ENCODE measurements at places on chromosomes 7 and 10. TPM values are rescaled to one million over a fixed set of nuclear protein-coding genes. Genes with fewer than 3 reads are reported as not detected.

Gene NEBL
- 38.9 TPM for total RNA-seq

Gene ATP5F1C
- total RNA-seq, result 166 TPM

Gene GBX1
- total RNA-seq, result not detected

Gene ZNF804B
- 3.7 TPM for total RNA-seq

Gene C10orf105
- total RNA-seq, result 1.00 TPM

Gene ADGRA1
- total RNA-seq, result 3.4 TPM

Gene CCDC3
- 10.8 TPM for total RNA-seq

- no peak for DNase-seq
Measured at GRCh38 chr7:70027867-70028266, 429.6 kb downstream of the AUTS2 start.

GRCh38 chr7:53311205-53311604 lies 275.8 kb downstream of the POM121L12 start:
- no peak for DNase-seq

DNA sequence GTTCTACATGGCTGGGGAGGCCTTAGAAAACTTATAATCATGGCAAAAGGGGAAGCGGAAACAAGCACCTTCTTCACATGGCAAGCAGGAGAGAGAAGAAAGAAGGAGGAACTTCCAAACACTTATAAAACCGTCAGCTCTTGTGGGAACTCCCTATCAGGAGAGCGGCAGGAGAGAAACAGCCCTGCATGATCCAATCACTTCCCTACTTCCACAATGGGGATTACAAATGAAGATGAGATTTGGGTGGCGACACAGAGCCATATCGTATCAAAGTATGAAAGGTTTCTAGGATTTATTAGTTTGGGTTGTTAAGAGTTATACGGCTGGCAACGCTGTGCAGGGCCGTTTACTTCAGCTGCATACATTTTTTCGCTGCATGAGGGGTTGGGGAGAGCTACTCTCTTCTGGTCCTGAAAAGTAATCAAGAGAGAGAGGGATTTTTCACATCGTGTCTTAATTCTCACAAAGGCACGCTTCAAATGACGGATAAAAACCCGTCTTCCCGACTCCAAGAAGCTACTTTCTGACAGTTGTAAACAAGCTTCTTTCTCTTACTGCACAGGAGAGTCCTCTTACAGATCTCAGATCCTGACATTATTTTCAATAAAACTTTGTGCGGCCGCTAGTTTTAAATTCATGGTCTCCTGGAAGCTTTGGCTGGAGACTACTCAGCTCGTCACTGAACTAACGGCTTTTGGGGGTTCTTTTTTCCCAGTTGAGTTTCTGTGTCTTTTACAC lies 751 bp upstream of the GTPBP10 start:
- peak; percentile 12 for DNase-seq

GRCh38 chr7:17070231-17070708 lies 188.5 kb upstream of the AGR3 start:
- no peak for DNase-seq

GRCh38 chr7:24135003-24135817 lies 148.8 kb upstream of the NPY start:
- DNase-seq, result no peak

DNA sequence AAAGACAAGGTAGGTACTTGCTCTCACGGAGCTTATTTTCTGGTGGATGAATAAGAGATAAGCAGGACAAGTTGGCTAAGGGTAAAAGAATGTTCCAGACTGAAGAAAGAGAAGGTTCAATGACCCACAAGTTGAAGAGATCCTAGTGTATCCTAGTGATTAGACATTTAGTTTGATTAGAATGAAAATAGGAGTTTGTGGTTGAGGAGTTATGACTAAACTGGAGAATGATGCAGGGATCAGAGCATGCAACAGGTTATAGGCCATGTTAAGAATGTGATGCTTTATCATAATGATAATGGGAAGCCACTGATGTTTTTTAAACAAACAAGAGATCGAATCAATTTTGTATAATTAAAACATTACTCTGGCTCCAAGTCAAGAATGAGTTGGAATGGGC lies 357.2 kb downstream of the HPSE2 start:
- no peak for DNase-seq

- no peak for DNase-seq
Measured at GRCh38 chr10:74968667-74969061, 142.3 kb downstream of the KAT6B start.

DNA sequence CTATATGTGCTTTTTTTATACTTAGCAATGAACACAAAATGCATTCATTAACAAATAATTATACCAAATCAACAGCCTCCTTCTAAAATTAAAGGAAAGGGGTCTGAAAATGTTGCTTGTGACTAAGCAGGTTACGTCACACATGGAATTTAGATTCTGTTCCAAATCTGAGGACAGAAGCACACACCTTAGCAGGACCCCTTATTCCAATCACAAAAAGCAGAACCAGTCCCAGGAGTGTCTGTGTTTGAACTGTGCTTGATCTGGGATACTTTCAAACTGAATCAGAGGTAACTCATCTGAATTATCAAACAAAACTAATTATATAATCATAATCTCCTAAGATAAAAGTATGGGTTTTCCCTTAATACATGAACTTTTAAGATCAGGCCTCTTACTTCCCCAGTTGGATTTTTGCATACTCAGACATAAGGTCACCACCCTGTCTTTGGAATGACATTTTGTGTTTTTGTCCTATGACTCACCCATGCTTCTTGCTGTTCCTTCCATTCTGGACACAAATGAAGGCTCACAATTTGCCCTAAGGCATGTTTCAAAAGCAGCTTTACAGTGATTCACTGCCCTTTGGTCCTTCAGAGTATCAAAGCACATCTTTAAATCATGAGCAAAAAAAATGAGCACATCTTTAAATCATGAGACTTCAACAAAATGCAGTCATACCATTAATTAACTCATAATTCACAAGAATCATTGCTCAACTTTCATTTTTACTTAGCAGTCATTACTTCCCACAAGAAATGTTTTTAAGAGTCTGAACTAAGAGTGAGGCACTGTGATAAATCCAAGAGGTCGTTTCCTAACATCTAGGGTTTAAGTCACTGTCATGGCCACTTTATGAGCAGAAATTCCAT lies 35.5 kb downstream of the SEMA3C start:
- no peak for DNase-seq

GRCh38 chr7:36474283-36475010 lies 84.8 kb downstream of the ANLN start:
- DNase-seq, result no peak

GRCh38 chr7:78232806-78233205 lies 434.2 kb downstream of the PHTF2 start:
- no peak for DNase-seq

DNA sequence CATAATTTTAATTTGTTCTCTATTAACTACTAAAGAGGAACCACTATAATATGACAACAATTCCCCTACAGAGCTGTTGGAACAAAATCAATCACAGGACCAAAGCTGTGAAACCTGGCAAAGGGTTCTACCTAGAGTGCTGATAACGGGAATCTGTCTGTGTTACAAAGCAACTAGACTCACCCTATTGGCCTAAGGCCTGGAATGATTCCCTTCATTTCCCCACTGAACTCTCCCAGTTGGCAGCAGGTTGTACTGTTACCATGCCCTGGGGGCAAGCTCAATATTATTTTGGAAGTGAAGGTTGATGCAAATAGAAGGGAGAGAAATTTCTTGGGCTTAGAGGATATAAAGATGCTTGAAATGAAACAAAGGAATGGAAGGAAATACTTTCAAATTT lies 81.8 kb downstream of the SEMA3A start:
- DNase-seq, result no peak

- peak; percentile 76 for DNase-seq
Measured at GRCh38 chr10:63633677-63634487, 112.7 kb downstream of the REEP3 start.

DNA sequence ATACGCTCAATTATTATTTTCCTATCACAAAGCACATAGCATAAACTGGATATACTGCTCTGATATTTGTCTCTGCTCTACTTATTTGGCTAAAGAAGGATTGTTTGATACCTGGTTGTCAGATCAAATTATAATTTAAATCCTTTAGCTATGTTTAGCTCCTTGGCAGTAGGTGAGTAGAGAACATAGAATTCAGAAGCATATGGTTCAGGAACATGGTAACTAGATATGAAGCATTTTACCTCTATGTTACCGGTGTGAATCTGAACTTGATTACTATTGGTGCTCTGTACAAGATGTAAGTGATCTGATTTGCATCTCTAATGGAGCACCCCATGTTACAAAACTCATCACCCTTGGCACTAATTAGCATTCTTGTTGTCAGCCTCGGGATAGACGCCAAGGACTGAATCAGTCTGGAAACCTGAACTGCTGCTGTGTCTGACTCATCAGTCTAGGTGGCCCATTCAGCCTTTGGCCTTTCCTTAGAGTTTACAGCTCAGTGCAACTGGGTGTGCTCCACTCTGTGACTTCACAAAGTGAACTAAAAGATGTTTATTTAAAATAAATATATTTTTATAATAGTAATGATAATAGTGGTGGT lies 12.3 kb upstream of the MYPN start:
- DNase-seq, result peak; percentile 77

DNA sequence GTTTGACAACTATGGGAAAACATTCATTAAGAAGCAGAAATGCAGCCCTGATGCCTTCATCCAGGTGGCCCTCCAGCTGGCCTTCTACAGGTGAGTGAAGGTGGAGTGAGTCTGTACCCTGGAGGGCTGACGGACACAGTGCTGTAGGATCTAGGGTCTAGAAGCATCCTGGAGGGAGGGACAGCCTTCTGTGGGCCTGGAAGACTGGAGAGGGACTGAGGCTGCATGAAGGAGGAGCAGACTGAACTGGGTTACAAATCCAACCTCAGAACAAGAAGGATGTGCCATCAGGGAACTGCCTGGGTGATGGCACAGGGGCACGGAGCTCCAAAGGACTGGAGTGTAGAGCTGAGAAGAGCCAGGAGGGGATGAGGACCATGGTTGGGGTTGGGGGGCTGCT lies 27.5 kb upstream of the C10orf53 start:
- no peak for DNase-seq

DNA sequence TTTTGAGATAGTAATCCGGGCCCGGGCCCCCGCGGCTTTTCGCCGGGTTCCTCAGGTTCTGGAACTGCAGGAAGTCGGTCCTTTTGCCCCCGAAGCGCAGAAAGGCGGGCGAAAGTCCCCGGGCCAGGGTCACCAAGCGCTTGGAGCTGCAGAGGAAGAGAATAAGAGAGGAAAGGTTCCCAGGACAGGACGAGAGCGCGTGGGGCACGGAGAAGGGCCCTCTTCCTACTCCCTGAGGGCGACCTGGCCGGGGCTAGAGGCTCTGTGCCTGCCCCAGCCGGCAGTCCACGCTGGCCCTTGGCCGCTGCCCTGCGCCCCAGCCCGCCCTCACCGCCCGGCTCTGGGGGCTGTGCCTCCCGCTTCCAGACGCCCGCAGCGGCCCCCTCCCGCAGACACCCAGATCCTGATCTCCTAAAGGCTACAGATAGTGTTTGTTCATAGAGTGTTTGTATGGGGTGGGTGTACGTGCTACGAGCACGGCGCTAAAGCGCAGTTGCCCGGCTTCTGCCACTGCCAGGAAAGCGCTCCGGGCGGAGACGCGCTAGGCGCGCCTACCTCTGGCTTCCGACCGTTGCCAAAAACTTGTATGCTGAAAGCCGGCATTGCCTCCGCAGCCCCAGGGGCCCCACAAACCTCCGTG lies 3.2 kb downstream of the HPSE2 start:
- DNase-seq, result no peak

DNA sequence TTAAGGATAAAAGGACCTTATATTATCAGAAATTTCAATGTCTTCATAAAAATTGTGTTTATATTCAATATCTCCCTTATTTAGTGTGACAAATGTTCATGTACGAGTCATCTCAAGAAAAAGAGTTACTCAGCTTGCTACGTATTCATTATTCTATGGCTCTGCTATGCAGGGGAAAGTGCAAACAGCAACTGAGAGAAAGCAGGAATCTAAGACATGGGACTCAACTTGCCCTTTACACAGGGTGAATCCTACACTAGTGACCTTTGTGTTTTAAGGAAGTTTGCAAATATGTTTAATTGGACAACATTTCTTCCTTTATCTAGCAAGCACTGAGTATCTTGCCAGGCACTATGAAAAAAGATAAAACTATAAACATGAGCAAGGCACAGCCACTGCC lies 104.7 kb downstream of the NPSR1 start:
- no peak for DNase-seq

DNA sequence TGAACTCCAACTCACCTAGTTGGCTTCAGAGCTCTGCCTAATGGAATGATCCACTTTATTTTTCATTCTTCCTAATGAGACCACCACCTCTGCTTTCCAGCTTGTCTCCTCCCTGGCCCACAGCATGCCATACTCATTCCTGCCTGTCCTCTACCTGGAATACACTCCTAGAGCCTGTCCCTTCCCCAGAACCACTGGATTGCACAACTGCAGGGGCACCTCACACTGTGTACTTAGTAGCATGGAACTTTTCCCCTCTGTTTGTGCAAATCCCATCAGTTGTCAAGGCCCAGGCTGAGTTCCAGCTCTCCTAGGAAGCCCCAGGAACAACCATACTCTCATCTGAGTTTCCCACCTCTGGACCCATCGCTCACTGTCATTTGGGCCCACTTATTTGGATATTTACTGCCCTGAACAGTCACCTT lies 15.6 kb downstream of the ALDH18A1 start:
- no peak for DNase-seq

DNA sequence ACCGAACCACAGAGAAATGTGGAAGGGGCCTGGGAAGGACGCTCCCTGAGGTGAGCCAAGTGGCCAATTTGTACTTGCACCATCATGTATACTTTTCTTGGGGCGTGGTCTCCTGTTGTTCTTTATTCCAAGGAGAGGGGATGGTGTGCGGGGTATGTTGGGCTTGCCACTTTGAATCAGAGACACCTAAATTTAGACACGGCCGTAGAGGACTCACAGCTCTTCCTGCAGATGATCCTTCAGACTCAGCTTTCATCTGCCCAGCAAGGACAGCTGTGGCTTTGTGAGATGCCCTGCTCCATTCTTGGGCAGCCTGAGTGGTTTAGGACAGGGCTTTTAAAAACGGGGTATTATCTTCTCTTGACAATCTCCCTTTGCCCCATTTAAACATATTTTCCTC lies 473.2 kb downstream of the REEP3 start:
- no peak for DNase-seq

DNA sequence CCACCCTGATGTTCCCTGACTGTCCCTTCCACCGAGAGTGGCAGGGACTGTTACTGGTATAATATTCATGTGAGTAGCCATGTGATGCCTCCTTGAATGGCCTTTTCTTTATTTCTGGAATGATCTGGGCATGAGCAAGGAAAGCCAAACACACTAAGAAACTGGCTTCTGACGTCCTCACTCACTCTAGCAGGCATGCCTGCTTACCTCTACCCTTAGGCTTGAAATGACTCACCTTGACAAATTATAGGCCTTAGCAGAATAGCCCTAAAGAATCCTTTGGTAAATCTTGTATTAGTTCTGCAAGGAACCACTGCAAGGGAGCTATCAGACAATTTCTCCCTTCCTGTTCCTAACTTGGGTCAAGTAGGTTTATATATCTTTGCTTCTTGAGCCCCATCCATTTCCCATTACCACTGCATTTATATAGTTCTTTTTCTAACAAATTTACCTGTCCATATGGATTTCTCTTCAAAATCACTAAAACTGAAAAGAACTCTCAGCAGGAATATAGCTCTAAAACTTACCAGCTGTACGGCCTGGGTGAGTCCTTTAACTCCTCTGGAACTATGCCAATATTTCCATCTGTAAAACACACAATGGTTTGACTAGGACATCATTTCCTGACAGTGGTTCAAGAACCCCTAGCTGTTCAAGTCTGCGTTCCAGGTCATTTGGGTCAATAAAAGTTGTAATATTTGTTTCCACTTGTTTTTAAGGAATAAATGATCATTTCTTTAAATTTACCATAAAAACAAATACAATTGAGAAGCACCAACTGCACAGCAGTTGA lies 13.0 kb upstream of the NDUFA5 start:
- DNase-seq, result no peak

GRCh38 chr10:110171032-110171431 lies 36.4 kb upstream of the MXI1 start:
- DNase-seq, result no peak
